Foreskin fibroblast (primary cell): ENCODE measurements at places on chromosomes 13 and 19.

- DNase-seq: no peak
Observed at GRCh38 chr13:30366088-30366487, 56.2 kb upstream of the UBE2L5 start.

DNA sequence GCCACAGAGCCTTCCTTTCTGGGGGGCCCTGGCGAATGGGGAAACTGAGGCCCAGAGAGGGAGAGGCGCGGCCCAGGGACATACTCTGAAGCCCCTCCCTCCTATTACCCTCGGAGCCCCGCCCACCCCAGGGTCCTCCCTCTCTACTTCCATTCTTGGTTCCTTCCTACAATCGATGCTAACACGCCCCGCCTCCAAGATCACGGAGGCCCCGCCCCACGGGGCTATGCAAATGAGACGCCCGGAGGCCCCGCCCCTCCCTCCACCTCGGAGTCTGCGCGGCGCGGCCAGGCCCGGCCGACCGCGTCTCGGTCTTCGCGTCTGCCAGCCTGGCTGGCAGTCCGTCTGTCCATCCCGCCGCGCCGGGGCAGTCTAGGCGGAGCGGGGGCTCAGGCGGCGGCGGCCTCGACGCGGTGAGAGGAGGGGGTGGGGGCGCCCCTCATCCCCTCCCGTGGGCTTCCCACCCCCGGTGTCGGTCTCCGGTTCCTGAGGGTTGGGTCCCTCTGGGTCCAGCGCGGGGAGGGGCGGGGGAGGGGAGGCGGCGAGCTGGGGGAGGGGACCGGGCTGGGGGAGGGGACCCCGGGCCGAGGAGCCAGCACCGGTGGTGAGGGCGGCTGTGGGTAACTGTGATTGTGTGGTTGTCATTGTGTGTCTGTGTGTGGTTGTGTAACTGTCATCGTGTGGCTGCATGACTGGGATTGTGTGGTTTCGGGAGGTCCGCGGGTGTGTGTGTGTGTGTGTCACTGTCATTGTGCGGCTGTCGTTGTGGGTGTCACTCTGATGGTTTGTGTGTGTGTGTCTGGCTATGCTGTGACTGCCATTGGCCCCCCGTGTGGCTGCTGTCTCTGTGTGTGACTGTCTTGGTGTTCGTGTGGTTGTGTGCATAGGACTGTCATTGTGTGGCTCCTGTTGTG is at the start of gene PLPPR2:
PLPPR2 (plus strand) TSS at position 273 of the 914 bp plus-strand sequence. CDS start 2,242 bp downstream, outside the sequence.
- peak; percentile 96 for DNase-seq

DNA sequence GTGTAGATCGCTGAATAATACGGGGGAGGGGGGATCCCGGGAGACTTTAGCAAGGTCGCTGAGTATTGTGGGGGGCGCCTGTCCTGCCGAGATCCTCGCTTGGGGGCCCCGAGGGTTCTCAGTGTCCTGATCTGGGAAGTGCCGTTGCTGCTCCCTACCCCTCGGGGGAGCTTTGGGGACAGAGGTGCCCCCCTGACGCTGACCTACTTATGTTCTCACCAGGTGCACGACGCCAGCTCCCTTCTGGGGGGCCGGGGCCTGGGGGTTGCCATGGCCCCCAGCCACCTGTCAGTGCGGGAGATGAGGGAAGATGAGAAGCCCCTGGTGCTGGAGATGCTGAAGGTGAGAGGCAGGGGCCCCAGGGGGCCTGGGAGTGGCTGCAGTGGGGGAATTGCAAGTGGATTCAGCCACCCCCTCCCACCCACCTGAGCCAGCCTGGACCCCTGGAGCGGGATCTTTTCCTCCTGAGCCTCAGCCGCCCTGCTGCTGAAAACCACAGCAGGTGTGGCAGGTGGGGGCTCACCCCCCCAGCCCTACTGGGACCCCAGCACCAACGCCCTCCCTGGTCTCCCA is 537 bp downstream of the NAT14 start:
- DNase-seq: no peak

- no peak for DNase-seq
Observed at GRCh38 chr13:41596190-41596589, 138.8 kb downstream of the RGCC start.

- no peak for DNase-seq
Observed at GRCh38 chr13:71644579-71644978, 222.4 kb downstream of the DACH1 start.
